ENCODE measurements at places on chromosomes 4 and X. TPM values are rescaled to one million over a fixed set of nuclear protein-coding genes. Genes with fewer than 3 reads are reported as not detected.

- H3K4me3 ChIP-seq = no peak overlapping the region
- no peaks in the 10 kb centered on the region for H3K36me3 ChIP-seq
- H3K4me1 ChIP-seq = no peaks in the 10 kb centered on the region
- no peak for DNase-seq
Measured at GRCh38 chr4:35250331-35250730, 994.0 kb downstream of the ARAP2 start.

DNA sequence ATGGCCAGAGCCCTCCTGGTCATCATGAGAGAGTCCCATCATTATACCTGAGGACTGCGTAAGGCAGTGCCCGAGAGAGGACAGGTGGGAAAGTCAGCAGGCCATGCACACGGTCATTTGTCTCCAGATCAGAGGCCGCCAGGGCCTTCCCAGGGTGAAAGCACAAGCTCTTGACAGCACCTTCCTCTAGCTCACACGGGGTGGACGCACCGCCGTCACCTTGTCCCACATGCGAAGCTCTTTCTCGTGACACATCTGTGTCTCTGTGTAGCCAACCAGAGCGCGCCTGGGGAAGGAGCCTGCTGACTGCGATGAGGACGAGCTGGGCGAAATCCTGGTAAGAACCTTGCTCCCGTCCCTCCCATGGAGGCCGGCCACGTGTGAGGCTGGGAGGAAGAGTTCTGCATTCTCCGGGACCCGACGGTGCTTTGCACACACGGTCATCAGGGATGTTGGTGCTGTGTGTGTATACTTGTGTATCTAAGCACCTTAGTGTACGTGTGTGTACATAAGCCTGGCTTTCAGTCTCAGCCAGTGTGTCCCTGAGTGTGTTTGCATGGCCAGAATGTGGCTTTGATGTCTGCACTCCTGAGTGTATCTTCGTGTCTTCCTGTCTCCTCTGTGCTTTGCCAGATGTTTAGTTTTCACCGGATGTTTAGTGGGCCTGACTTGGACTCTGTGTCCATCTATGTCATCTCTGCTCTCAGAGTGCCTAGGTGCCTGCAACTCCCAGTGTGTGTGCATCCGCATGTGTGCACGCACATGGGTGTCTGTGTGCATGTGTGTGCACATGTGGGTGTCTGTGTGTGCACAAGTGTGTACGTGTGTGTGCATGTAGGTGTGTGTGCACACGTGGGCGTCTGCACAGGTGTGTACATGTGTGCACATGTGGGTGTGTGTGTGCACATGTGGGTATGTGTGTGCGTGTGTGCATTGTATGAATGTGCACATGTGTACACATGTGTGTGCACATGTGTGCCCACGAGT, 15.1 kb downstream of the ATP5ME start:
- DNase-seq = peak; percentile 68
- no peaks in the 10 kb centered on the region for H3K4me1 ChIP-seq
- no peaks in the 10 kb centered on the region for H3K36me3 ChIP-seq
- H3K4me3 ChIP-seq = no peak overlapping the region
- H3K27ac ChIP-seq = no peak overlapping the region

DNA sequence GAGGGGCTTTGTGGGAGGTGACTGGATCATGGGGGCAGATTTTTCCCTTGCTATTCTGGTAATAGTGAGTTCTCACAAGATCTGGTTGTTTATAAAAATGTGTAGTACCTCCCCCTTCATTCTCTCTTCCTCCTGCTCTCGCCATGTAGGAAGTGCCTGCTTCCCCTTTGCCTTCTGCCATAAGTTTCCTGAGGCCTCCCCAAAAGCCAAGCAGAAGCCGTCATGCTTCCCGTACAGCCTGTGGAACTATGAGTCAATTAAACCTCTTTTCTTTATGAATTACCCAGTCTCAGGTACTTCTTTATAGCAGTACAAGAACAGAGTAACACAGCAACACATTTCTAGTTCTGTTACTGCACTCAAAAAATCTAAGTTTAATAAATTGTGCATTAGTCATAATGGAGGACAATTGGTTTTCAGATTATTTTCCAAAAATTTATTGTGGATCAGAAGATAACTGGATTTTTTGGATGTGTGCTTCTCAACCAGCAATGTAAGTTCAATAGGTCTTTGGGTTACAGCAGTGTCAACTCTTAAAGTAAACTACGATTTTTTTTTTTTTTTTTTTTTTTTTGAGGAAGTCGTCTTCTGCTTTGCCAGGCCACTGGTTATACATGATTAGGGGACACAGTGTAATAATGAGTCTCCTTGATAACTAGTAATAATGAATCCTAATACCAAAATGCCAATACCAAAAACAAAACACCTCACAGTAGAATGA, 69.9 kb downstream of the CHIC2 start:
- no peak overlapping the region for H3K4me3 ChIP-seq
- H3K36me3 ChIP-seq = peaks cover 5% of the 10 kb centered on the region
- no peak overlapping the region for H3K27ac ChIP-seq
- DNase-seq = no peak

DNA sequence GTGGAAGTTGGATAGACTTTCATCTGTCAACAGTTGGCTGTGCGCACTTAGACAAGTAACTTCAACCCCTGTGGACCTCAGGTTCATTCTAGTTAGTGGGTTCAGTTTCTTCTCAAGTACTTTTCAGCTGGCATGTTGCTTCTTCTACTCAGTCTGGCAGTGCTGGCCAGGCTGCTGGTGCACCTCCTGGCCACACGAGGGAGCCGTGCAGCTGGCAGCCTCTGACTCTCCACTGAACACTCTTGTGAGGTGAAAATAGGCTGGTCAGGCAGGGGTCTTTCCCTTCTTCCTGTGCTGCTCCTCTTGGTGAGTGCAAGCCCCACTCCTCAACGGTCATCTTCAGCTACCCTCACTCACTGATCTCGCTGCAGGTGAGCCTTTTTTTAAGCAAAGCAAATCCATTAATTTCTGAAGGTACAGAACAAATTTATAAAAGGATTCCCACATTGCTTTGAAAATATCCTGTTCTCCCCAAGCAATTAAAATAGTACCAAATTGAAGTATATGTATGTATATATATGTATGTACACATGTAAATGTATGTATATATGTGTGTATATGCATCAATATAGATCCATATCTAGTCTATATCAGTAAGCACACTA, 30.6 kb downstream of the LONRF3 start:
- H3K4me1 ChIP-seq = no peaks in the 10 kb centered on the region
- no peak overlapping the region for H3K4me3 ChIP-seq
- no peak for DNase-seq
- H3K36me3 ChIP-seq = no peaks in the 10 kb centered on the region

GRCh38 chr4:156754832-156755570, 216.6 kb downstream of the PDGFC start:
- H3K4me3 ChIP-seq = no peak overlapping the region
- no peak overlapping the region for H3K27ac ChIP-seq
- DNase-seq = no peak
- H3K36me3 ChIP-seq = peaks cover 14% of the 10 kb centered on the region

DNA sequence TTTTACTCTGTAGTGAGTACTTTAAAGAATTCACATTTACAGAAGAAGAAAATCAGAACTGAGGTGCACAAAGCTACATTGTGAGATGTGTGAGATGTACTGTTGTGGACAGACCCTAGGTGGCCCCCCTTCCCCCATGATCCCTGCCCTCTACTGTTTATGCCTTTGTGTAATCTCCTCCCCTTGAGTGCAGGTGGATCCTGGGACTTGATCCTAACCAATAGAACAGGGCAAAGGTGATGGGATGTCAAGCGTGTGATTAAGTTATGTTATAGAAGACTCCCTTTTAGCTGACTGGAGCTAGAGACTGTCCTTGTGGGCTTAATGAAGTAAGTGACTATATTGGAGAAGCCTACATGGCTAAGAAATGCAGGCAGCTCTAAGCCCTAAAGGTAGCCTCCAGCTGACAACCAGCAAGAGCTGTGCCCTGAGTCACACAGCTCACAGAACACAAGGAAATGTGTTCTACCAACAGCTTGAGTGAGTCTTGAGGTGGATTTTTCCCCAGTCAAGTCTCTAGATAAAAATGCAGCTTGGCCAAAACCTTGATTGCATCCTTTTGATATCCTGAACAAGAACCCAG, 225.2 kb upstream of the LEF1 start:
- H3K27me3 ChIP-seq = no peaks in the 10 kb centered on the region
- no peaks in the 10 kb centered on the region for H3K36me3 ChIP-seq
- H3K27ac ChIP-seq = no peak overlapping the region
- no peak overlapping the region for H3K4me3 ChIP-seq
- DNase-seq = no peak

DNA sequence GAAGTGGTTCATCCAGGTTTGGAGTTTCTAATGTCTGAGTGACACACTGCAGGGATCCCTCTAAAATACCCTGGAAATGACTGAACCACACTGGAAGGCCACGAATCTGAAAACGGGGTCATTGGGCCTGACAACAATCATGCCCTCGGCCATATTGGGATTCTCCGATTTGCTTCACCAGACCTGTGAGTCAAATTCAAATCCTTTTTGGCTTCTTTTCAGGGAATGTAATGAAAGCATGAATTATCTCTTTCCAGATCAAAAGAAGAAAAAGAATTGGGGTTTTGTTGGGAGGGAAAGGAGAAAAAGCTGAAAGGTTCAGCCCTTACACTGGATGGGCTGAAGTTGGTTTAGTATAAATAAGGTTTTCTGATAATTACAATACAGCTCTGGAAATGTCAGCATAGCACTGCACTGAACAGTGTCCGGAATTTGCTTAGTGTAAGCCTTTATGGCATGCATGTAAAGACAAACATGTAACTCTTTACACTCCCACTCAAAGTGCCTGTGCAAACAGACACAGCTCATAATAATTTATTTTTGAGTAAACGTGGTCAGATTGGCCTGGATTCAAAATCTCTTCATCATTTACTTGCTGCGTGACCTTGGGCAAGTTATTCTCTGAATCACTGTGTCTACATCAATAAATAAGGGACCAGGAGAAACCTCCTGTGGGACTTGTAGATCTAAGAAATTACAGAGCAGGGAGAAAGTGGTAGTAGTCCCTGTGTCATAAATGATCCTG, 21.4 kb downstream of the CT47C1 start:
- no peaks in the 10 kb centered on the region for H3K36me3 ChIP-seq
- no peak overlapping the region for H3K27ac ChIP-seq
- no peak for DNase-seq
- peaks cover 9% of the 10 kb centered on the region for H3K27me3 ChIP-seq
- no peak overlapping the region for H3K4me3 ChIP-seq

- H3K27me3 ChIP-seq = no peaks in the 10 kb centered on the region
- DNase-seq = no peak
Measured at GRCh38 chrX:22800360-22800759, 199.4 kb upstream of the DDX53 start.

GRCh38 chr4:8215641-8216442, 16.8 kb downstream of the SH3TC1 start:
- H3K4me1 ChIP-seq = peaks cover 8% of the 10 kb centered on the region
- H3K27ac ChIP-seq = no peak overlapping the region
- no peaks in the 10 kb centered on the region for H3K27me3 ChIP-seq
- no peaks in the 10 kb centered on the region for H3K36me3 ChIP-seq
- no peak for DNase-seq

DNA sequence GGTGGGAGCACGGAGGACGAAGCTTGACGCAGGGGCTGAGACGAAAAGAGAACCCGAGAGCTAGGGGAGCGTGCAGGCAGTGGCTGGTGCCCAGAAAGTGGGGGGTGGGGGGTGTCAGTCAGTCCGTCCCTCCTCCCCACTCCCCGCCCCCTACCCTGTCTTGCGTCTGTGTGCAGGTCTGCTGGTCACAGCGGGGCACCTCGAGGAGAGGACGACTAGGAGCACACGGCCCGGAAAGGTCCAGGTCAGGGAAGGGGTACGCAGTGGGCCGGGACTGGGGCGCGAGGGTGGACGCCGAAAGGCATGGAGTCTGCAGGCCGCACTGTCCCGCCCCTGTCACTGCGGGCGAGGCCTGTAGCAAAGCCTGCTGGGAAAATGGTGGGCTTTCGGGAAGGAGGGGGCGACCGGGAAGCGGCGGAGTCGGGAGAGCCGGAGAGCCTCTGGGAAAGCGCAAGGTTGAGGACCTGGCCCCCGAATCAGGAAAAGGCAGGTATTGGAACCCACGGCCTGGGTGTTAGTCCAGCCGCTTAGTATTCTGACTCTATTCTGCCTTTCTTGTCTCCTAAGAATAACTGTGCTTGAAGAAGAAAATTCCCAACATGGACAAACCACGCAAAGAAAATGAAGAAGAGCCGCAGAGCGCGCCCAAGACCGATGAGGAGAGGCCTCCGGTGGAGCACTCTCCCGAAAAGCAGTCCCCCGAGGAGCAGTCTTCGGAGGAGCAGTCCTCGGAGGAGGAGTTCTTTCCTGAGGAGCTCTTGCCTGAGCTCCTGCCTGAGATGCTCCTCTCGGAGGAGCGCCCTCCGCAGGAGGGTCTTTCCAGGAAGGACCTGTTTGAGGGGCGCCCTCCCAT, 769 bp downstream of the TCEAL1 start:
- H3K4me1 ChIP-seq = peaks cover 14% of the 10 kb centered on the region
- H3K27ac ChIP-seq = peak overlapping the region; percentile 95
- no peaks in the 10 kb centered on the region for H3K27me3 ChIP-seq
- H3K36me3 ChIP-seq = peaks cover 1% of the 10 kb centered on the region
- DNase-seq = no peak

- H3K4me3 ChIP-seq = no peak overlapping the region
- H3K27me3 ChIP-seq = no peaks in the 10 kb centered on the region
- H3K36me3 ChIP-seq = peaks cover 4% of the 10 kb centered on the region
- no peak for DNase-seq
Measured at GRCh38 chrX:9677098-9677739, 88.4 kb downstream of the GPR143 start.

- H3K4me1 ChIP-seq = no peaks in the 10 kb centered on the region
- H3K36me3 ChIP-seq = no peaks in the 10 kb centered on the region
- no peaks in the 10 kb centered on the region for H3K27me3 ChIP-seq
- no peak overlapping the region for H3K27ac ChIP-seq
- DNase-seq = no peak
- no peak overlapping the region for H3K4me3 ChIP-seq
Measured at GRCh38 chr4:75180790-75181776, 248.2 kb downstream of the PARM1 start.

GRCh38 chr4:27398631-27399310, 538.1 kb downstream of the STIM2 start:
- H3K4me1 ChIP-seq = no peaks in the 10 kb centered on the region
- DNase-seq = no peak
- no peak overlapping the region for H3K27ac ChIP-seq
- no peaks in the 10 kb centered on the region for H3K27me3 ChIP-seq

- H3K27me3 ChIP-seq = no peaks in the 10 kb centered on the region
- no peak overlapping the region for H3K27ac ChIP-seq
- no peaks in the 10 kb centered on the region for H3K36me3 ChIP-seq
- H3K4me3 ChIP-seq = no peak overlapping the region
- no peaks in the 10 kb centered on the region for H3K4me1 ChIP-seq
Measured at GRCh38 chr4:80452768-80453167, 117.2 kb downstream of the CFAP299 start.

GRCh38 chrX:100863326-100863864, 10.8 kb downstream of the NOX1 start:
- H3K4me1 ChIP-seq = peaks cover 10% of the 10 kb centered on the region
- H3K36me3 ChIP-seq = no peaks in the 10 kb centered on the region
- H3K27ac ChIP-seq = no peak overlapping the region
- DNase-seq = no peak
- H3K4me3 ChIP-seq = no peak overlapping the region

- peaks cover 40% of the 10 kb centered on the region for H3K27me3 ChIP-seq
- no peak overlapping the region for H3K4me3 ChIP-seq
- no peak for DNase-seq
- peaks cover 4% of the 10 kb centered on the region for H3K4me1 ChIP-seq
- H3K36me3 ChIP-seq = no peaks in the 10 kb centered on the region
Measured at GRCh38 chr4:183857040-183857439, 48.1 kb upstream of the STOX2 start.

The PPARGC1A gene
- total RNA-seq = 2.2 TPM

The S100P gene
- total RNA-seq = 0.95 TPM

The SSX3 gene
- total RNA-seq = not detected

The EDA gene
- 0.65 TPM for total RNA-seq

The ADGRG2 gene
- 0.15 TPM for total RNA-seq

The SLC30A9 gene
- total RNA-seq = 44.6 TPM

The NXF2B gene
- not detected for total RNA-seq

The EMCN gene
- total RNA-seq = not detected

Measured in chondrocyte (in vitro differentiated cells).